ENCODE measurements at places on chromosomes 4 and X.

GRCh38 chr4:173565281-173565680 lies 35.3 kb upstream of the HAND2 start:
- no peak for DNase-seq

GRCh38 chr4:33948921-33949320 lies 2295.4 kb downstream of the ARAP2 start:
- DNase-seq, result no peak

GRCh38 chr4:52643785-52644244 lies 15.3 kb downstream of the USP46 start:
- DNase-seq, result no peak

GRCh38 chr4:31984872-31985271 lies 1264.7 kb downstream of the PCDH7 start:
- DNase-seq, result no peak

GRCh38 chr4:54999003-54999402 lies 126.4 kb downstream of the KDR start:
- no peak for DNase-seq

DNA sequence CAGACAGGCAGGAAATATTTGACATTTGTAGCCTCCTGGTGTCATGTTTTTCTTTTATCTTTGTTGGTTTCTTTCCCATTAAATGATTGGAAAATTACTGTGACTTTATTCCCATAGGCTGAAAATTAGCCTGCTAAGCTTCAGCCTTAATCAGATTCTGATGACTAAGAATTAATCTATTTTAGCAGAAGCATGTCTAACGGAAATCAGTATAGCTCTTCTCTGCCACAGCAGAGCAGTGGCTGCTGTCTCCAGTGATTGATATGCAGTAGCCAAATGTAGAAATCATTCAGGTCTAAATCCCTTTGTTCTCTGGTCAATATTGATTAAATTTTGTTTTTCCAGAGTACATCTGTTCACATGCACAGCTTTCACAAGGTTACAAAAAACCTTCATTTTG lies 199.3 kb downstream of the GC start:
- DNase-seq, result no peak

Measured in stimulated activated CD4-positive, alpha-beta T cell treated with anti-CD3 and anti-CD28 coated beads, TNF-alpha, amount 100 ng/mL, for 48 hours (primary cell).